ENCODE measurements at places on chromosomes 2 and 18.

DNA sequence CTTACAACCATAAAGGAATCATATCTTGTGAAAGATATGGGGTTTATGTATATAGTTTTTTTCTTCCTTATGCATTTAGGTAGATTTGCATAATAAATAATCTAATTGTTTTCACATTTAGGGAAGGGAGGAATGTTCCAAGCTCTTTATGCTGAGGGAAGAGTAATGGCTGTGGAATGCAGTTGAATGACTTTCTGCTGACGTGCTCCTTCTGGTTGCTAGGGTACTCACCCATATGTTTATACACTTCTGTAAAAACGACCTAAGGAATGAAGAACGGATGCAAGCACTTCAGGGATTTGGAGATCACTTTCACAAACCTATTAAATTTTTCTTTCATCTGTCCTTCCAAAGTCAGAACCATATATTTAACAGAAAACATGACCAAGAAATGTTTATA, 29.2 kb upstream of the PPP4R1 start:
- no peak for DNase-seq

DNA sequence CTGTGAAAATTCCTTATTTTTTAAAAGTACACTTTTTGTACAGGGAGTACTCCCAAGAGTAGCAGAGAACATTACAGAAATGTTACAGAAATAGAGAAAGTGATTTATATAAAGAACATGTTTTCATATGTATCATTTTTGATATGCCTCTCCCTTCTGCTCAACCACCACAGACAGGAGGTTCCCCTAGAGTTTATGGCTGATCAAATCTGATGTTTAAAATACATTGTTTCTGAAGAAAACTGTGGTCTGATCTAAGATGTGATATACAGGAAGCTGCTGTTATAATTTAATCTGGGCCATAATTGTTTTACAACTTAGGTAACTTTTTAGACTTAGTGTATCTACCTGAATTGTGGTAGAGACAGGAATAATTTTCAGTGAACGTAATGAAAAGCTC, 37.0 kb downstream of the STAT4 start:
- DNase-seq, result no peak

- peak; percentile 88 for DNase-seq
Measured at GRCh38 chr2:241844066-241844728, 14.5 kb downstream of the PDCD1 start.

GRCh38 chr2:191526091-191526490, 151.8 kb upstream of the NABP1 start:
- no peak for DNase-seq

GRCh38 chr18:34977838-34978532, 63.2 kb upstream of the MAPRE2 start:
- DNase-seq, result peak; percentile 53

DNA sequence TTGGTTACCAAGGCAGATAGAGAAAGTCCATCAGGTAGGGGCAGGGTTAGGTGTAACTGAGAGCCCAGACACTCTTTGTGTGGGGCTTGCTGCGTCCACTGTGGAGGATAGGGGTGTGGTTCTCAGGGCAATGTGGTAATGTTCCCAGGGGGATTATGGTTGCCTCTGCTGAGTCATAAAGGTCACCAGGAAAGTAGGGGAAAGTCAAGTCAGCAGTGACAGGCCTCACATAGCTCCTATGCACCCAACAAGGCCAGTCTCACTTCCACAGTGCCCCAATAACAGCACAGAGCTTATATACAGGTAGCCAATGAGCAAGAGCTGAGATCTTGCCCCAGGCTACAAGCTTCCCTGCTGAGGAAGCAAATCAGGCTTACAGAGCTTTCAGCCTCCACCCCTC, 1438.0 kb upstream of the ZEB2 start:
- DNase-seq, result no peak

DNA sequence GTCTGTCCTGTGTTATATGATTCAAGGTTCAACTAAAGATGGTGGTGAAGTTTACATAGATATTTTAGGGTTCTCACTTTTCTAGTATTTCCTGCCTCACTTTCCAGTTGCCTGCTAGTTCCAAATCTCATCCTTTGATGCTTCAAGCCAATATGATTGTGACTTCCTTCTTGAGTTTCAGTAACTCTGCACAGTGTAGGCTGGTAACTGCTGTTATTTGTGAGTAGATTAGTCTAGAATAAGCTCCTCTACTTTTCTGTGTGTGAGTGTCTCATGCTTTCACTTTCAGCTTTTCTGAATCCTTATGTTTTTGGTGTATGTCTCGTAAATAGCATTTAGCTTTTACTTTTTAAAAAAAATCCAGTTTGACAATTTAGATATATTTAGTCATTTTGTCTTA, 42.6 kb downstream of the GALNT1 start:
- no peak for DNase-seq

GRCh38 chr2:2621855-2622254, 290.8 kb upstream of the MYT1L start:
- no peak for DNase-seq

- DNase-seq, result no peak
Measured at GRCh38 chr2:1636791-1637415, 107.4 kb downstream of the PXDN start.

GRCh38 chr2:3427272-3427671, 47.8 kb downstream of the TRAPPC12 start:
- DNase-seq, result no peak

- DNase-seq, result no peak
Measured at GRCh38 chr2:48017136-48017535, 110.8 kb upstream of the FBXO11 start.

DNA sequence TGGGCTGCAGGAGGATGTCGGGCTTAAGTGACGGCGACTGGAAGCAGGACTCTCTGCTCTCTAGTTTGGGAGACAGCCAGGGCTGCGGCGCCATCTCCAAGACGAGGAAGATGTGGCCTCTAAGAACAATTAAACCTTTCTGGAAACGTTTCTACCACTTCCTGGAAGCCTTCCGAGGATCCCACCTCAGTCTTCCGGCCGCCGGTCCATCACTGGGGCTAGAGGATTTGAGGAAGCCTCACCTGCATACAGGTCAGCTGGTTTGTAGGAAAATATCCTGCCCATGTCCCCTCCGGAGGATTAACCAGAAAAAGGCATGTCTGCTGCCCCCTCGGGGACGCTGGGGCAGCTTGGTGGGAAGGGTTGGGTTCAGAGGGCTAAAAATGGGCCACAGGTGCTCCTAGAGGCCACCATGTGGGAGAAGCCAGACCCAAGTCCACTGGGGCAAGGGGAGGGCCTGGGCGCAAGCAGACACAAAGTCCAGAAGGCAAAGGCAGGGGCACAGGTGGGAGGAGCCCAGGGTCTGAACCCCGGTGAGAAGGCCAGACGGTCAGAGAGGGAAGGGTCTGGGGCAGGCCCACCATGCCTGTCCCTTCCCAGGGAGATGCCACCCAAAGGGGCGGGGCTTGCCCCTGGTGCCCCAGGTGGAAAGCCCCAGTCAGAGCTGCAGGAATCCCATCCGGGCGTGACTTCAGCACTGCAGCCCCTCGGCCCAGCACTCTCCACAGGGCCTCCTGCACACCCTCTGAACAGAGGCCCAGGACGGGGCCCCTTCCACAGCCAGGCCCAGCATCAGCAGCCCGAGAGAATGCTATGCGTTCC, 82.2 kb upstream of the ID2 start:
- no peak for DNase-seq

DNA sequence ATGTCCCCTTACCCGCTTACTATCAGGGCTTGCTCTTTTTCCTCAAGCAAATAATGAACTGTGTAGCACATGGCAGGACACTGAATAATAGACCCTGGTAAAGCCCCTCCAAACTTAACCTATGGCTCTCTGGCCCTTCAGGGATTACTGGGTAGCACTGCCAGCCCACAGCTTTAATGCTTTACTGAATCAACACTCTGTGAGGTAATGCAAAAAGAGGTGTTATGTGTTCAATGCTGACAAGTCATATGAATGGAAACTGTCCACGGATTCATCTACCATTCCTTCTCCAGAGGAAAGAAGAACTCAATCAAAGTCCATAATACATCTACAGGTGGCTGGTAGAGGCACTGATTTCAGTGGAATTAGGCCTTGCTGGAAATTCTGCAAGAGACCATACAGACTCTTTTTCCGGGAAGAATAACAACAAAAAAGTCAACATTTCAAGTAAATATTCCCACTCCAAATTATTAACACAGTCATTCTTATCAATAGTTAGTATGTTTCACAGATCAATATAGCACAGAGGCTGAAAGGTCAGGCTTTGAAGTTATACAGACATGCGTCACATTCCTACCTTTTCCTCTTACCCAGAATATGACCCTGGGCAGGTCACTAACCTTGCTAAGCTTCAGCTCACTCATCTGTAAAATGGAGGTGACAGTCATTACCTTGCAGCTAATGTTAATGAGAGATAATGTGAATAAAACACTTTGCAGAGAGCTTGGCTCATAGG, 13.8 kb upstream of the MYOM1 start:
- DNase-seq, result no peak

- no peak for DNase-seq
Measured at GRCh38 chr18:76368271-76368670, 126.8 kb downstream of the ZNF516 start.

DNA sequence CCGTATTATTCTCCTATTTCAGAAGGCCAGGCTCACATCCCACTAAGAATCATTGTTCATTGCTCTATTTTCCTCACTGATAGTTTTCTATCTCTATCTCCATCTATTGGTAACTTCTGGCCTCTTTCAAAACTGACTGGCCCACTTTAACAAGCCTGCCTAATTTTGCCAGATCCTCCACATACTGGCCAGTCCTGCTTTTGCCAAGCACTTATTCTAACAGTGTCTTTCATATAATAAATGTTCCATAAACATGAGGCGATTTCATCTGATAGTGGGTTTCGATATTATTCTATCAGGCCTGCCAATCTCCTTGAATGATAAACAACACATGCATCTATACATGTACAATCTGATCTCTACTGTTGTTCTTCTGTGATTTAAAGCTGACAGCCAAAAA, 125.9 kb upstream of the KCNH7 start:
- no peak for DNase-seq

GRCh38 chr2:239329284-239329971, 71.4 kb downstream of the HDAC4 start:
- DNase-seq, result peak; percentile 15

GRCh38 chr2:227565080-227565479, 33.6 kb upstream of the SCYGR2 start:
- DNase-seq, result no peak

GRCh38 chr18:76407681-76408080, 87.4 kb downstream of the ZNF516 start:
- DNase-seq, result no peak

DNA sequence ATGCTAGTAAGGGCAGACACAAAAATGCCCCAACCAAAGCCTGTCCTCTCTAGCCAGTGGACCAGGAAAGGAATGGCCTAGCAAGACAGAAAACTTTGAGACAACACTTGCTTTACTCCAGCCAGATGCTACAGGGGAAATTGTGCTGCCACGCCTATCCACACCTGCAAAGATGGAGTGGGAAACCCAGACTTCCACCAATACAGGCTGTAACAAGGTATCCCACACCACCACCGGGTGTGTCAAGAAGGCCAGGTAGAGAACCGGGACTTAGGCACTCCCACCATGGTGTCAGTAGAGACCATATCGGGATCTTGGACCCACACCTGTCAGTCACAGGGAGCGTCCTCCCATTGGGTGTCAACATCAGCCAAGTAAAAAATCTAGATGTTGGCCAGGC, 16.2 kb upstream of the ESPNL start:
- DNase-seq, result no peak
